ENCODE measurements at places on chromosomes 5 and 9.

DNA sequence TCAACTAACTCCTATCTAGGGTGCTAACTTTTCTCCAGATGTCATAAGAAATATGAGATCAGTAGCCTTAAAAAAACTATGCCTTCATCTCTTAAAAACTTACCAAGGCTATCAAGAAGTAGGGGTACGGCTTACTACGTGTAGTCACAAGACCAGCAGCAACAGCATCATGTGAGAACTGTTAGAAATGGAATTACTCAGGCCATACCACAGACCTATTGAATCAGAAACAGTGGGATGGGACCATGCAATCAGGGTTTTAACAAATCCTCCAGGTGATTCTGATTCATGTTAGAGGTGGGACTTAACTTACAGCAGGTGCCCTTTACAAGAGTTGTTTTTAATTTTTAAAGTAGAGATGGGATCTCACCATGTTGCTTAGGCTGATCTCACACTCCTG lies 4.6 kb downstream of the IFNE start:
- DNase-seq: no peak

- no peak for DNase-seq
Observed at GRCh38 chr5:91706785-91707520, 323.8 kb upstream of the ARRDC3 start.

DNA sequence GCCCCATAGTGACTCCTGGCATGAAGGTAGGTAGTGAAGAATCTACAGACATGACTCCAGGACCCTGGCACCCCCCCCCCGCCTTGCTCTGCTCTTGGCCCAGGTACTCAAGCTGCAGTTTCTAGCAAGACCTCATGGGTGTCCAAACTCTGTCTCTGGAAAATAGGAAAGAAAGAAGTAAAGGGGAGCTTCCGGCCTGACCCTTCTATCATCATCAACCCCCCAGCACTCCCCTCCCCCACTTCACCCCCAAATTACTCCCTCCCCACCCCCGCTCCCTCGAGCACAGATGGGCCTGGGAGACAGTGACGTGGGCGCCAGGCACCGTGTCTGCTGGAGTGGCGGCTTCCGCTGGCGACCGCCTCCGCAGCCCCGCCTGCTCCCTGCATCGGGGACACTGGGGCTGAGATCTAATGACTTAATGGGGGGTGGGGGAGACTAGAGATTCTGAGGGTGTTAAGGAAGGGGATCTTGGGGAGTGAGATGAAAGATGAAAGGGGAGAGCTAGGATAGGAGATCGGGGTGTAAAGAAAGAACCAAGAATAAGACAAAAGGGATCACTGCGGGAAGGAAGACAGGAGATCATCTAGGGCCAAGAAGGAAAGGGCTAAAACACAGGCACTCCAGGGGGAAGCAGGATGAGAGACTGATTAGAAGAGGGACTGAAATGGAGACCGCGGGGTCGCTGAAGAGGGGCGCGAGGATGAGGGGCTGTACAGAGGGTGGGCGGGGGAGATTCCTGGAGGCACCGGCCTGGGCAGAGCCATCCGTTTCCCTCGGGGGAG lies 1.1 kb upstream of the DNAJB5 start:
- DNase-seq: no peak

- no peak for DNase-seq
Observed at GRCh38 chr9:116355153-116355921, 201.7 kb downstream of the PAPPA start.

DNA sequence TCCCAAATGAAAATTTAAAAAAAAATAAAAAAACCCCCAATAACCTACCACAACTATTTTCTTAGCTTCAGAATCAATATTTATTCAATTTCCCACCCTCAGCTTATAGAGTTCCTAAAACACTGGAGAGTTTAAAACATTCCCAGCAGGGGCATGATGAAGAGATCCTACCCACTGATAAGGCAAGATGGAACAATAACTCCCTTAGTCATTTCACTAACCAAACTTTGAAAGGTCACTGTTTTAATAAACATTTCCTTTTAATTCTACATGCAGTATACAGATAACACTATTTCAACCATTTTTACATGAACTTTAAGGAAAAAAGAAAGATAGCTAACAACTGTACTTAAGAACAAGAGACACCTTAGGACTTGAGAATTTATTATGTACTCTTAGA lies 34.9 kb upstream of the ACOT12 start:
- DNase-seq: no peak

All from stimulated activated CD8-positive, alpha-beta memory T cell treated with anti-CD3 and anti-CD28 coated beads, Interleukin-2, amount 100 ng/mL, for 1 hour (primary cell).